ENCODE measurements at places on chromosomes 3 and 15.

DNA sequence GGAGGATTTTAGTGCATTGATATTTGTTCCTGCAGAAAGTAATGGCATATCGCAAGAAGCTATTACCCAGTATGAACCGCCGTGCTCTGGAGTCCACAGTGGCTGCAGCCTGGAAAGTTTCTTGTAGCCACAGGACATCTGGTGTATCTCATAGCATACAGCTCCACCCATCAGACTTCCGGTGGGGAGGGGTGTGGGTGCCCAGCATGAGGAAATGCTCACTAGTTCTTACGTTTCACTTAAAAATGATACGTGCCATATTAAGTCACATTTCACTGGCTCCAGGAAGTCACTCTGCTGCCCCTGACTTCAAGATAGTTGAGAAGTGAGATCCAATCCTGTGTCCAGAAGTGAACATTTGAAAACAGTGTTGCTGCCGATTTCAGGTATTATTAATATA is 990.4 kb downstream of the GBE1 start:
- H3K4me3 ChIP-seq, result no peak overlapping the region
- H3K27me3 ChIP-seq, result no peaks in the 10 kb centered on the region
- H3K36me3 ChIP-seq, result no peaks in the 10 kb centered on the region
- H3K27ac ChIP-seq, result no peak overlapping the region
- DNase-seq, result no peak
- no peaks in the 10 kb centered on the region for H3K4me1 ChIP-seq

GRCh38 chr3:80079886-80080285 is 312.1 kb upstream of the ROBO1 start:
- DNase-seq, result no peak
- no peaks in the 10 kb centered on the region for H3K4me1 ChIP-seq
- no peaks in the 10 kb centered on the region for H3K27me3 ChIP-seq
- no peak overlapping the region for H3K4me3 ChIP-seq
- H3K27ac ChIP-seq, result no peak overlapping the region
- no peaks in the 10 kb centered on the region for H3K36me3 ChIP-seq

- no peak for DNase-seq
- H3K27ac ChIP-seq, result no peak overlapping the region
- peaks cover 30% of the 10 kb centered on the region for H3K4me1 ChIP-seq
- H3K36me3 ChIP-seq, result no peaks in the 10 kb centered on the region
These were observed 4.5 kb downstream of the WNT5A start for GRCh38 chr3:55482496-55483195.

GRCh38 chr15:50605462-50605861 is 59.0 kb upstream of the USP50 start:
- peaks cover 95% of the 10 kb centered on the region for H3K36me3 ChIP-seq
- H3K27me3 ChIP-seq, result no peaks in the 10 kb centered on the region
- no peaks in the 10 kb centered on the region for H3K4me1 ChIP-seq
- no peak overlapping the region for H3K4me3 ChIP-seq
- no peak for DNase-seq

- no peak overlapping the region for H3K4me3 ChIP-seq
- no peaks in the 10 kb centered on the region for H3K27me3 ChIP-seq
These were observed 10.4 kb downstream of the PEAK1 start for GRCh38 chr15:77409259-77410156.

DNA sequence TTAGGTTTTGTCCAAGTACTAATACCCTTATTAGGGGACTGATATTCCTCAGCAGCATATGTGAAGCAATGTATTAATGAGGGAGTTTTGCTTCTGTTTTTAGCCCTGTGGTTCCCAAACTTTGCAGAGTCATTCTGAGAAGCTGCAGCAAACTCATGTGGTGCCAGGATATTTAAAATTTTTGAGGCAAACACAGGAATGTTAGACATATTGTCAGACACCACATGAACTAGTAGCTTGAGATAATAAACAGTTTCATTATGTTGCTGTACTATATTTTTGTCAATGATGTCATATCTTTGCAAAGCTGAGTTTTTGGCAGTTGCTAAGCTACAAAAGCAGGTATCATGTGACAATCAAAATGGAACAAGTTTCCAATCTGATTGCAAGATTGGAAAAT is 36.6 kb downstream of the ATP6V1A start:
- no peaks in the 10 kb centered on the region for H3K27me3 ChIP-seq
- peak overlapping the region; percentile 2 for H3K27ac ChIP-seq
- no peak for DNase-seq
- H3K4me1 ChIP-seq, result peaks cover 18% of the 10 kb centered on the region
- H3K36me3 ChIP-seq, result peaks cover 55% of the 10 kb centered on the region
